ENCODE measurements at places on chromosomes 13 and 19. TPM values are rescaled to one million over a fixed set of nuclear protein-coding genes. Genes with fewer than 3 reads are reported as not detected.

The PEG3 gene
- total RNA-seq, result 0.79 TPM

The PSG3 gene
- not detected for total RNA-seq

The EBI3 gene
- total RNA-seq, result 0.40 TPM

The PRTN3 gene
- not detected for total RNA-seq

The FAM83E gene
- total RNA-seq, result 0.73 TPM

All from pulmonary artery endothelial cell (primary cell).